ENCODE measurements at places on chromosomes 12 and 14.

- DNase-seq, result peak; percentile 41
Observed at GRCh38 chr12:81668475-81668874, 90.7 kb downstream of the PPFIA2 start.

GRCh38 chr14:37597914-37598746, 2.7 kb downstream of the TTC6 start:
- DNase-seq, result no peak

DNA sequence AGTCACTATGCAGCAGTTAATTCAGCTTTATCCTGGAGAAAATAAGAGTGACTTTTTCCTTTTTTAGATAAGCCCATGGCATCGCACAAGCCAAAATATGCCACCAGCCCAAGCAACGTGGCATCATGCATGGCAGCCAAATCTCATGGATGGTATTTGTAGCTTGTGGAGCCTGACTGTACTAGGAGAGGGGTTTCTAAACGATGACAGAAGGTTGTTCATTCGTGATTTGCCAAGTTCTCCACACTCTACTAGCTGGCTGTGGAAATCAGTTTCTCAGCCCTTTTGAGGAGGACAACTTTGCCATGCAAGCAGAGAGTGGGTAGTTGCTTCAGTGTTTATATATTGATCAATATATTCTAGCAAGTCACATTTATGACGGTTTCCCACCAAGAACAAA, 41.4 kb upstream of the ATXN2 start:
- no peak for DNase-seq

GRCh38 chr14:93944348-93945069, 17.4 kb downstream of the FAM181A start:
- no peak for DNase-seq

GRCh38 chr14:24051176-24051788, 527 bp upstream of the CARMIL3 start:
- no peak for DNase-seq

DNA sequence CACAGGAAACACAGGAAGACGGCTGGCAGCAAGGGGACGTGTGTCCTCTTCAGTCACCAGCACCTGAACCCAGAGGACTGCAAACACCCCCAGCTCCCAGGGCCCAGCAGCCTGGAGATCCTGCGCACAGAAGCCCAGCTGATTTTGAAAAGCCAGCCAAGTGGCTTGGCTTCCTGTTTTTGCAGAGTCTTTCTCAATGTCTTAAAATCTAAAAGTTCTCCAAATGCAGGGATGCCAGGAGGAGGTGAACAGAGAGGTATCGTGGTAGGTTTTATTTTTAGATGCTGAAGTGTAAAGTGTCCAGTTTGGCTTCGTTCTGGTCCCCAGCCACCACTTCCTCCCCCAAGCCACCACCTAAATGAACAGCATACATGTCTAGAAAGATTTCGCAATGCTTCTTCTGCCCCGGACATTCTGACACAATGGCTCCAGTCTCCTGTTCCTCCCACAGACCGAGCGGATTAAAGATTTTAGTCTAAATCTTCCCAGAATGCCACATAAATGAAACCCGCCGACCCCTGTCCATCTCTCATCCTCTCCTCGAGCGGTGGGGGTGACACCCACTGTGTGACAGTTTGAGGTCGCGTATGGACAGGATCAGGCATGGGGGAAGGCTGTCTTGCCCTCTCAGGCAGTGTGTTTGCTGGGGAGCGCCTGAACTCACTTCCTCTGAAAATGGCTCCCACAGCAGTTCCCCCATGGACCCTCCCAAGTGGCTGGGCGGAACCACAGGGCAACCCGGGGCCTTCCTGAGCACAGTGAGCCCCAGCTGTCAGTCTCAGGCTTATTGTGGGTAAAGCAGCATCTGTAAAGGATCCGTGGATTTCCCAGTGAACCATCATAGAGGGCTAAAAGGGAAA, 41.6 kb downstream of the ITPK1 start:
- no peak for DNase-seq

- DNase-seq, result no peak
Observed at GRCh38 chr12:78968226-78968625, 103.7 kb downstream of the SYT1 start.

GRCh38 chr14:39322807-39323206, 89.1 kb downstream of the MIA2 start:
- DNase-seq, result no peak

- no peak for DNase-seq
Observed at GRCh38 chr12:125194163-125194773, 129.0 kb downstream of the AACS start.

GRCh38 chr12:130222519-130223218, 60.4 kb downstream of the FZD10 start:
- DNase-seq, result no peak

DNA sequence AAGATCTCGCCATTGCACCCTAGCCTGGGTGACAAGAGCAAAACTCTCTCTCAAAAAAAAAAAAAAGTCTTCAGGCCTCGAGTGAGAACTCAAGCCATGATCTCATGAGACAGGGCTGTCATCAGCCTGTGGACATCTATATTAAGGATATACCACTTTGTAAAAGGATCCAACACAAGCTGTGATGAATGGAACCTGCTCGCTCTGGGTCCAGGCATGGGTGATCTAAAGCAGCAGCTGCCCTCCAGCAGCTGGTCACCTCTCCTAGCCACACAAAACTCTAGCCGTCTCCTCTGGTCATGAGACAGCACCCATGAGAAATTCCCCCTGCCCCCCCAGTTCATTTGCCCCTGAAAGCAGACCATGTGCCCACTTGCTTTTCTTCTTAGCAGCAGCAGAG, 19.1 kb upstream of the DGLUCY start:
- no peak for DNase-seq

- DNase-seq, result no peak
Observed at GRCh38 chr14:99359906-99360305, 87.9 kb upstream of the BCL11B start.

- no peak for DNase-seq
Observed at GRCh38 chr12:50961708-50962107, 9.4 kb downstream of the HIGD1C start.

DNA sequence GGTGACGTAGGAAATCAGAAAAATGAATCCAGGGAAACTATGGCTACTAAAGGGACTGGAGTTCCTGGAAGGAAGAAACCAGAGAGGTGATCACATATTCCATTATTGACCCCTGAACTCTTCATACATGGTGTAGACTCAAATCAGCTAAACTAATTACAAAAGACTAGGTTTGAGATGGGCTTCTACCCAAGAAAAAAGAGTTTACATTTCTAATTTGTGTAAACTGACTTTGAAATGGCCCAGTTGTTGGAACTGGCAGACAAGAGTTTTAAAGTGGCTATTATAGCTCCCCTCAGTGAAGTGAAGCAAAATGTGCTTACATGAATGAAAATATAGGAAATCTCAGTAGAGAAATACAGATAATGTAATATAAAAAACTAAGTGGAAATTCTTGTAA, 1619.4 kb upstream of the SEL1L start:
- DNase-seq, result no peak

DNA sequence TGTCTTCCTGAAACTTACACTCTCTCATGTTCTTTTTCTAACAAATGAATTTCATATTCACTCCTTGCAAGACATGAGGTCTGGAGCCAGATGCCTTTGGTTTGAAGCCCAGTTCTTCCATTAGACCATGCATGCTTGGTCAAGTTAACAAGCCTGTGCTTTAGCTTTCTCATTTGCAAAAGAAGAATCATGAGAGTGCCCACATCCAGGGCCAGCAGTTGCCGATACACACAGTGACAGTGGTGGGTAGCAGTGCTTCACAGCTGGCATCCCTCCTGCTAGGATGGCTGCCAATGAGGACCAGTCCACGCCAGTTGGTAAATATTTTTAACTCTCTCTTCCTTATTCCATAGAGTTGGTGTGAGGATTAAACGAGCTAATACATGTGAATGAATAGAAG, 163.1 kb downstream of the PHLDA1 start:
- no peak for DNase-seq

- no peak for DNase-seq
Observed at GRCh38 chr12:119512772-119513497, 80.6 kb upstream of the TMEM233 start.

DNA sequence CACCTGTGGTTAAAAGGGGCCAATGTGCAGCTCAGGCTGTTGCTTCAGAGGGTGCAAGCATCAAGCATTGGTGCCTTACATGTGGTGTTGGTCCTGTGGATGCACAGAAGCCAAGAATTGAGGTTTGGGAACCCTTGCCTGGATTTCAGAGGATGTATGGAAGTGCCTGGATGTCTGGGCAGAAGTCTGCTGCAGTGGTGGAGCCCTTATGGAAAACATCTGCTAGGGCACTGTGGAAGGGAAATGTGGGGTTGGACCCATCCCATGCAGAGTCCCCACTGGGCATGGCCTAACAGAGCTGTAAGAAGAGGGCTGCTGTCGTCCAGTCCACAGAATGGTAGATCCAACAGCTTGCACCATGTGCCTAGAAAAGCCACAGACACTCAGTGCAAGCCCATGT, 36.6 kb downstream of the PCNX1 start:
- no peak for DNase-seq

Data from brain pericyte (primary cell).